Osteocyte (in vitro differentiated cells): ENCODE measurements at places on chromosomes 7 and 10. TPM values are rescaled to one million over a fixed set of nuclear protein-coding genes. Genes with fewer than 3 reads are reported as not detected.

DNA sequence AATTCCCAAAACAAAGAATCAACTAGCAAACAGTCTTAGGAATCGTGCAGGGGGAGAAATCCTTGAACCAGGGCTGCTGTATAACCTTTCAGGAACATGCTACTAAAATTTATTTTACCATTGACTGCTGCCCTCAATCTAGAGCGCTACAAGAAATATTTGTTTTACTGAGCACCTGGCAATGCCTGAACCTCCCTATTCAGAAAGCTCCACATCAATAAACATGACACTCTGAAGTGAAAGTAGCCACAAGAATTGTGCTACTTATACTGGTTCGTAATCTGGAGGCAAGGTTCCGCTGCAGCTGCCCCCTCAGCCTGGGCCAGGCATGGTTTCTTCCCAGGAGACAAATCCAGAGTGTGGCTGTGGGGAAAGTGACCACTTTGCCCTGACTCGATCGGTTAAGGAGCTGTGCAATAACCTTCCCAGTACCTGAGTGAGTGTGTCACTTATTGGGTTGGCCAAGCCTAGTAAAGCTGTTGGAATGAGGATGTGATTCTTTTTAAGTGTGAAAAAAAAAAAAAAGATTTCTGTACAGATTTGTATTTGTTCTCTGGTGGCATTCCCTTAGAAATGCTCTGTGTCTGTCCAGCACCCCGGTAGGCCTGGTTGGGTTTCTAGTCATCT, 7.7 kb downstream of the VWA2 start:
- no peak overlapping the region for H3K27ac ChIP-seq
- no peaks in the 10 kb centered on the region for H3K36me3 ChIP-seq
- DNase-seq, result no peak

GRCh38 chr7:116732788-116733694, 61.0 kb downstream of the MET start:
- no peak overlapping the region for H3K4me3 ChIP-seq
- H3K27ac ChIP-seq, result no peak overlapping the region
- peaks cover 34% of the 10 kb centered on the region for H3K4me1 ChIP-seq
- DNase-seq, result no peak

DNA sequence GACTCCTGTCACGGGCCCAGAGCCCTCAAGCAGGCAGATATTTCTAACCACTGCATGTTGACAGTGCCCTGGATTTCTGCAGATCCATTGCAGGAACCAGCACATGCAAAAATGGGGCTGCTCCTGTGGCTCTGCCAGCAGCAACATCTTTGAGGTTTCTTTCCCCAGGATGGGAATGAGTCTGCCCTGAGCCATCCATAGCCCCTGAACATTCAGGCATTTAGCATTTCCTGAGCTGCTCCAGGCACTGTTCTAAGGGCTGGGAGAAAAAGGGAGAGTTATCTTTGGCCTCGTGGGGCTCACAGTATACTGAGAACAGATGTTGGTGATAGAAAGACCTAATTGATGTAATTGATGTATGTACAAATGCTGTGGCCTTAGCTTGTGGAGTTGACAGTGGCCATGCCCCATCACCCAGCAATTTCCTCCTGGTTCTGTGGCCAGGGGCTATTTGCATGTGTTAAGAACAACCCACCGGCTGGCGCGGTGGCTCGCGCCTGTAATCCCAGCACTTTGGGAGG, 66.0 kb upstream of the LRRC4 start:
- H3K36me3 ChIP-seq, result peaks cover 21% of the 10 kb centered on the region
- H3K4me3 ChIP-seq, result no peak overlapping the region
- DNase-seq, result no peak
- H3K27ac ChIP-seq, result no peak overlapping the region
- no peaks in the 10 kb centered on the region for H3K4me1 ChIP-seq
- no peaks in the 10 kb centered on the region for H3K27me3 ChIP-seq

DNA sequence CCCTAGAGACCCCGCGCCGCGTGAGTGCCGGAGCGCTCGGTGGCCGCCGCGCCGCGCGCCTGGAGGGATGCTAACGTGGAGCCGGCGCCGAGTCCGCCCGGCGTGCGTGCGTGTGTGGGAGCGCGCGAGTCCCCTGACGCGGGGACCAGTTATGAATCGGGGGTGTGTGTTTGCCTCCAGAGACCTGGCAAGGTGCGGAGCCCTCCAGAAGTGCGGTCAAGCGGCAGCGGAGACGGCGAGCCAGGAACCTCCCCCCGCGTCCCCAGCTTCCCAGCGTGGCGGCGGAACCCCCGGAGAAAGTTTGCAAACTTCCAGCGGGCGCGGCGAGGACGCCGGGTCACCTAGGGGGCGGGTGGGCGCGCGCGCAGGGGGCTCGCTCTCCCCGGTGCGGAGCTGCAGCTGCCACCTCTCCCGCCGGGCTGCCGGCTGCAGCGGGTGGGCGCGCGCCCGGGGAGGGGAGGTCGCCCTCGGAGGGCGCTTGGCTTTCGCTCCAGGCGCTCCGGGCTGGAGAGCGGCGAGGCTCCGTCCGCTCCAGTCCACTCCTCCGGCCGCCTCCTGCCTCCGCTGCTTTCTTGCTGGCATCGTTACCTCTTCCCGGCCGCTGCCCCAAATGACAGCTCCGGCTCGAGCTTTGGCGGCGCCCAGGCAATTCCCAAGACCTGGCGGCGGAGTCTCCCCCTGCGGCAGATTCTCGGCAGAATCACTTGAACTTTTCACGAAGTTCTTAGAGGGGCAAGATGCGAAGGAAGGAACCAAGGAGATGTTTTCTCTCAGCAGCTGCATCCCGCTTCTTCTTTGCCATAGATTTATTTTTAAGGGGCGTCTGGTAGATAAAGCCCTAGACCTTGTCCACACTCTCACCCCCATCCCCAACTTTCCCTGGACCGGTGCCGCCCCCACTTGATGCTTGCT, 2.3 kb upstream of the CREB5 start:
- peak overlapping the region; percentile 98 for H3K27ac ChIP-seq
- H3K4me1 ChIP-seq, result peaks cover 27% of the 10 kb centered on the region
- H3K4me3 ChIP-seq, result peak overlapping the region; percentile 94
- peaks cover 3% of the 10 kb centered on the region for H3K27me3 ChIP-seq
- no peak for DNase-seq

FAM131B gene
- 17.0 and 18.4 TPM in 2 replicates for total RNA-seq
